ENCODE measurements at places on chromosomes 16 and 17. TPM values are rescaled to one million over a fixed set of nuclear protein-coding genes. Genes with fewer than 3 reads are reported as not detected.

- peaks cover 4% of the 10 kb centered on the region for H3K36me3 ChIP-seq
- no peak overlapping the region for H3K27ac ChIP-seq
- H3K27me3 ChIP-seq, result no peaks in the 10 kb centered on the region
- H3K4me3 ChIP-seq, result no peak overlapping the region
- DNase-seq, result no peak
These were observed 42.6 kb upstream of the RPH3AL start for GRCh38 chr17:395179-395578.

DNA sequence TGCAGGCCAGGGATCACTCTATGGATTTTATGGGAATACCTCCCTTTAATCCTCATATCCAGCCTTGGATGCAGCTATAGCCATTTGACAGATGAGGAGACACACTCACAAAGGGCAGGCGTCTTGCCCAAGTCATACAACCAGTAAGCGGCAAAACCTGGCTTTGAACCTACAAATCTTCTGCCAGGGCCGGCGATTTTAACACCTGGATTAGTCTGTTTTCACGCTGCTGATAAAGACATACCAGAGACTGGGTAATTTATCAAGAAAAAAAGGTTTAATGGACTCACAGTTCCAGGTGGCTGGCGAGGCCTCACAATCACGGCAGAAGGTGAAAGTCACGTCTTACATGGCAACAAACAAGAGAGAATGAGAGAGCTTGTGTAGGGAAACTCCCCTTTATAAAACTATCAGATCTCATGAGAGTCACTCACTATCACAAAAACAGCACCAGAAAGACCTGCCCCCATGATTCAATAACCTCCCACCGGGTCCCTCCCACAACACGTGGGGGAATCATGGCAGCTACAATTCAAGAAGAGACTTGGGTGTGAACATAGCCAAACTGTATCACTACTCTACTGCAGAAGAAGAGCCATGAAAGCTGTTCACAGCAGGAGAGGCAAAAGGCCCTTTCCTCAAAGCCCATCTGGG lies 67.5 kb downstream of the XYLT1 start:
- peaks cover 14% of the 10 kb centered on the region for H3K4me1 ChIP-seq
- H3K4me3 ChIP-seq, result no peak overlapping the region
- DNase-seq, result no peak
- H3K27ac ChIP-seq, result no peak overlapping the region
- no peaks in the 10 kb centered on the region for H3K27me3 ChIP-seq

- H3K36me3 ChIP-seq, result peaks cover 7% of the 10 kb centered on the region
- peaks cover 37% of the 10 kb centered on the region for H3K4me1 ChIP-seq
- peak overlapping the region; percentile 82 for H3K4me3 ChIP-seq
- H3K27me3 ChIP-seq, result no peaks in the 10 kb centered on the region
- peak; percentile 19 for DNase-seq
These were observed 910 bp downstream of the ITGAL start for GRCh38 chr16:30473231-30474073.

DNA sequence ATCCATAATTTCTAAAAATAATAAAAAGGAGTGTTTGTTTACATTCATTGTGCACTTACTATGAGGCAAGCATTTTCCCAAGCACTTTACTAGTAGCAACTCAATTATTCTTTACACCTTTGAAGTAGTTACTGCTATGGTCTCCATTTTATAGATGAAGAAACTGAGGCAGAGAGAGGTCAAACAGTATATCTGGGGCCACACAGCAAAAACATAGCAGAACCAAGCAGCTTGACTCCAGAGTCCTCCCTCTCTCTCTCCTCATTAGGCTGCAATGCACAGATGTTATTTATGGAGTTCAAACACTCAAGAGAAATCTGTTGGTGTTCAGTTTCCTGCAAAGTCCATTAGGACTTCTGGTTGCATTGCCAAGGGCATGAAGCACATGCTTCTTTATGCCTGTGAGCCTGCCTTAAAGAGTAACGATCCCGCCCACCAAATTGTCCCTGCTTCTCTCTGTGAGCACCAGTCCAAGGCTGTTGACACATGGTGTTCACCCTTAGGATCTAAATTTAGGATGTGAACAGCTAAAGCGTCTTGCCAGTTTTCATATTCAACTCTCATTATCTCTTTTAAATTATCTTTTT lies 44.0 kb downstream of the GPRC5B start:
- no peak overlapping the region for H3K27ac ChIP-seq
- H3K4me1 ChIP-seq, result no peaks in the 10 kb centered on the region
- no peaks in the 10 kb centered on the region for H3K36me3 ChIP-seq
- H3K27me3 ChIP-seq, result peaks cover 2% of the 10 kb centered on the region
- H3K4me3 ChIP-seq, result no peak overlapping the region

DNA sequence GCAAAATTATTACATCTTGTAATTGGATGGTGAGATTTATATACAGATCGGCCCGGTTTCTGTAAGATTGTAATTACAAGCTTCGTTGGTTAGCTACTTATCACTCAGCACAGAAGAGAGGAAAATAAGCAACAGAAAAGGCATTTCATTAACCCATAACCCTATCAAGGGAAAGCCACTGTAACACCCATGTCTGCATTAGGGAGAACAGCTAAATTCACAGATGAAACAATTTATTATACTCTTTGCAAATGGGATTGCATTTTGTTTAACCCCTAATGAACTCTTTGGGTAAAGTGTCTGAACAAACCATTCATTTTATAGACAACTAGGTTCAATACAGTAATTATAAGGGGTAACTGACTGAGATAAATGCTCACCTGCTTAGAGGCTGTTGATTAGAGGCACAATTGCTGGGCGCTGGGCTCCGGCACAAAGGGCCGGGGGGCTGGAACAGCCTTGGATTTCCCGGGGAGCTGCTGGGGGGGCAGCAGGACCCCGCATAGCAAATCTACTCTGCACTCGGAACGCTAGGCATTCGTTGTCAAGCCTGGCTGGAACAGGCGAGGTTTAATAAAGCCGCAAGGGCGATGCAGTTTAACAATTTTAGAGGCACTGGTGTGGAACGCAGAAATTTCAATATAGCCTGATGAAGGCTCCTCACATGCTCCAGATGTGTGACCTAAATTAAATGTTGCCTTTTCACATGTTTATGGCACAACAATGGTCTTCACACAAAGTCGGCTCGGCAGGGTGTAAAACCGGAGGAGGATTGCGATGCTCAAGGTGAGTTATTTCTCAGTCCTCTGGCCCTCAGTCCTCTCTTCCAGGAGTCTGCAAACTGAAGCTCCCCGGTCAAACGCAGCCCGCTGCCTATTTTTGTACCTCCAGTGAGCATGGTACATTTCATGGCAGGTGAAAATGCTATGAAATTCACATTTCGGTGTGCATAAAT lies 134.0 kb upstream of the IRX6 start:
- H3K27ac ChIP-seq, result no peak overlapping the region
- H3K4me3 ChIP-seq, result no peak overlapping the region
- no peak for DNase-seq
- no peaks in the 10 kb centered on the region for H3K36me3 ChIP-seq

The ZNF23 gene
- 14.6 TPM for total RNA-seq

The TEX19 gene
- total RNA-seq, result not detected

The NLRC5 gene
- total RNA-seq, result 390 TPM

The PIPOX gene
- total RNA-seq, result 4.6 TPM

Data from T-cell (primary cell).